ENCODE measurements at places on chromosomes 1 and 21.
A peak's percentile ranks its signal among the peaks of the same experiment; 100 is the strongest.

- DNase-seq: no peak
Observed at GRCh38 chr1:40407453-40407852, 33.9 kb downstream of the SMAP2 start.

GRCh38 chr1:3274972-3275371 lies 179.5 kb upstream of the ARHGEF16 start:
- DNase-seq: no peak

DNA sequence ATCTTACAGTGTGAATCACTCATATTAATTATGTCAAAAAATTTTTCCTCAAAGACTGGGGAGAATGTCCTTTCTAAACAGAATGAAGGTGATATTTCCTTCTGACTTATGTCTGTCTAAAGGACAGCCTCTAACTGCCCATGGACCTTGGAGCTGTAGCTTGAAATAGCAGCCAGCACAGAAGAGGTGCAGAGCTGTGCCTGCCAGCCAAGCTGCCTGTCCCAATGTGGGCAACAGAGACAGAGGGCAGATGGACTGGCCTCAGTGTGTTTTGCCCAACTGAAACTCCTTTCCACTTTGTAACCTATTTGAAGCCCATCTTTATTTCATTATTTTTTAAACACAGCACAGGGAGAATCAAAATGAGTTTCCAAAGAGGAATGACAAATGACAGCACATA lies 97.6 kb upstream of the DYNLT5 start:
- DNase-seq: no peak

GRCh38 chr21:39319251-39319756 lies 5.9 kb upstream of the BRWD1 start:
- no peak for DNase-seq

DNA sequence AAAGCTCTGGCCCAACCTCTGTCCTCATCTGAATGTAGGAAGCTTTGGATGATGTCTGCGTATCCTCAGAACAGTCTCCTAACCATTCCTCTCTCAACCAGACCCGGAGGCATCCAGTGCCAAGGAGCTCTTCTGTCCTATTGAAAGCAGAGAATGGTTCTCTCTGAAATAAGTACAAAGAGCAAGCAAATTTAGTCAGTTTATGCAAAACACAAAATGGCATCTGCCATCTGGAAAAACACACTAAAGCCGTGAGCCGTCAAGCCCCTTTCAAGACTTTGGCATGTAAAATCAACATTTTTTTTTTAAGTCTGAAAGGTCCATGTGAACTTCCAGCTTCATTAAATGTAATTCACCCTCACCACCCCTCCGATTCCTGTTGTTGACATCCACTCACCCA lies 21.7 kb upstream of the PROX1 start:
- no peak for DNase-seq

GRCh38 chr1:75808921-75809320 lies 12.2 kb downstream of the MSH4 start:
- no peak for DNase-seq

- no peak for DNase-seq
Observed at GRCh38 chr1:153803470-153804056, 28.4 kb downstream of the SLC27A3 start.

DNA sequence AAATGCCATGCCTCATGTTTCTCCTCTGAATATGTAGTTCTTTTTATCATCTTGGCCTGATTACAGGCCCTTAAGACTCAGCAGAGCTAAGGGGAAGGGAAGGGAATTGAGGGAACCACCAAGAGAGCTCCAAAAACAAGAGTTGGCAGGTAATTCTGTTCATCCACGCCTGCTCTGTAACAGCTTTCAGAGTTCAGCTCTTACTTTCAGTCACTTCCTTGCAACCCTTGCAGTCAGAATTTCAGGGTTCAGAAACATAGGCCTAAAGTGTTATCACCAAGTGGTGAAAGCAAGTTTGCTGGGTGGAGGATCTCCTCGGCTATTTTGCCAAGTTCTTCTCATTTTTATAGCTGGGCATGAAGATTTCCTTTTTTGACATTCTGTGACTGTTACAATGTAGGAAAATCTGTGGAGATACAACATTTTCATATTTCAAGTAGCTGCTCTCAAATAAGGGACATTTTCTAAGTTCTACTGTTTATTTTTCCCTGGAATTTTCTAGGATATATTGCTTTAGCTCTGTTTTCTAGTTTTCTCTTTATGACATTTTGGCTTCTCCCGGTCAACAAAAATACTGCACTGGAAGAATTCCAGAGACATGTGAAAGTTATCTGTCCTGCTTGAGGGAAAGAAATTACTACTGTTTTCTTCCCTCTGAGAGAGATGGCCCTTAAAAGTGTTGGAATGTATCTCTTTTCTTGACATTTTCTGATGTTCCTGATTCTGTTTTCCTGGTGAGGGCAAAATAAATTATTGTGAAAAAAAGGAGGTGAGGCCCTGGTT lies 251.8 kb upstream of the ST6GALNAC5 start:
- DNase-seq: no peak

- DNase-seq: no peak
Observed at GRCh38 chr1:56092684-56093570, 486.4 kb downstream of the PLPP3 start.

- DNase-seq: no peak
Observed at GRCh38 chr1:207059881-207060280, 6.8 kb downstream of the PFKFB2 start.

DNA sequence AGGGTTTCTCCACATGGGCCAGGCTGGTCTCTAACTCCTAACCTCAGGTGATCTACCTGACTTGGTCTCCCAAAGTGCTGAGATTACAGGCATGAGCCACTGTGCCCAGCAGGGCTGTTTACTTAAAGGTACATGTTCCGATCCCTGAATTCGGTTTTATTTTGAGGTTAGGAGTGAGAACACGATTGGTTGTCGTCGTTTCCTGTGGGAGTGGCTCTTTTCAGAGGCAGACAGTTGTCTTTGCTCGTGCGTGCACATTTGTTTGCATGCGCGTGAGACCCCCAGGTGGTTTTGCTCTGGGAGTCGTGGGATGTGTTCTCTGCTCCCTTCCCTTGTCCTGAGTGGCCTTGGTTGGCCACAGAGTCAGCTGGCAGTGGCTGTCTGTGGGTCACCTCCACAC lies 60.2 kb downstream of the SKI start:
- no peak for DNase-seq

- DNase-seq: peak; percentile 75
Observed at GRCh38 chr1:176656257-176656995, 193.5 kb downstream of the PAPPA2 start.

DNA sequence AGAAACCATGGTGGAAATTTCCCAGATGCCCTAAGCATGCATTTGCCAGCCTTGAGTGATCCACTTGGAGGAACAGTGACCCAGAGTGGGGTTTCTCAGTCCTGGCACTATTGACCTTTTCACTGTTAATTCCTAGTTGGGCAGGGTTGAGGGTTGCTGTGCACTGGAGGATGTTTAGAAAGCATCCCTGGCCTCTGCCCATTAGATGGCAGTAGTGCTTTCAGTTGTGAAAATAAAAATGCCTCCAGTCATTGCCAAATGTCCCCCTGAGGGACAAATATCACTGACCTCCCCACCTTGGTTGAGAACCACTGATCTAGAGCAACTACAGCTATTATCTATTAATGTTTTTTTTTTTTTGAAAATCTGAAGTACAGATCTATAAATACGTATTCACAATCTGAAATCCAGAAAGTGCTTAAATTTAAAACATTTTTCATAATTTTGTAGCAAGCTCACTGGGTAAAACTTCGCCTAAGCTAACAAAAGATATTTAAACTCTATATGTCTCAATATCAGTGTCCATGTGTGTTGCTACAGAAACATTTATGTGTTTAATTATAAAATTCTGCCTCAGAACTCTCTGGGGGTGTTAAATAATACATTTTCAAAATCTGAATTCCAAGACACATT lies 27.3 kb downstream of the F3 start:
- DNase-seq: peak; percentile 37

DNA sequence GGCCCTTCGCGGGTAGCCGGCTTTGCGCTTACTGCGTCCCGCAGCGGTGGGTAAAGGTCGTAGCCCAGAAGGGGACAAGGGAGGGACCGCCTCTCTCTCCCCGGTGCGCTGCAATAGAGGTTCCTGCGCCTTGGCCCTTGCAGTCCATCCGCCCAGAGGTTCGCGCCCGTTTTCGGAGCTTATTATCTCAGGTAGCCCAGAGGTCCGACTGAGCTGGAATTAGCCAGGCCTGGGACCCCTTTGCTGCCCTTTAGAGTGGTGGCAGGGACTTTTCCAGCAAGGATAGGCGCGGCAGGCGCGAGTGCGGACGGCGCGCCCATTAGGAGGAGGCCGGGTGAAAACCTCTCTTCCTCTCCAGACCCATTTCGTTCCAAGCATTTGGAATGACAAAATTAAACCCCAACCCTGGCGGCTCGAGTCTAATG lies 5.0 kb downstream of the LHX4 start:
- DNase-seq: no peak

DNA sequence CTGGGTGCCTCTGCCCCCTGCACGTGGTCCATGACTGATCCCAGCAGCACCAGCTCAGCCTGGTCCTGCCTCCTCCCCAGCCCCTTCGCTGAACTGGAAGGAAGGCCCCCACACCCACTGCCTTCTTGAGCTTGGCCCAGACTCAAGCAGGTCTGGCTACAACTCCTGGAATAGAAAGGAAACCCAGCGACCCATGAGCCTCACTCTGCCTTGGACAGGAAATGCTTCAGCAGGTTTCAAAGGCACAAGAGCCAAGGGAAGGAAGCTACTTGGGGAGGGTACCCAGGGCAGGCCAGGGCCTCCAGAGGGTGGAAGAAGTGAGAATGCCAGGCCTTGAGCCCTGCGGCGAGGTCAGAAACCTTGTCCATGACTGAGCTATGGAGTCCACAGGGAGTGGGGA lies 35.9 kb upstream of the RD3 start:
- DNase-seq: no peak

GRCh38 chr1:31760471-31761470 lies 3.4 kb downstream of the ADGRB2 start:
- DNase-seq: peak; percentile 60

DNA sequence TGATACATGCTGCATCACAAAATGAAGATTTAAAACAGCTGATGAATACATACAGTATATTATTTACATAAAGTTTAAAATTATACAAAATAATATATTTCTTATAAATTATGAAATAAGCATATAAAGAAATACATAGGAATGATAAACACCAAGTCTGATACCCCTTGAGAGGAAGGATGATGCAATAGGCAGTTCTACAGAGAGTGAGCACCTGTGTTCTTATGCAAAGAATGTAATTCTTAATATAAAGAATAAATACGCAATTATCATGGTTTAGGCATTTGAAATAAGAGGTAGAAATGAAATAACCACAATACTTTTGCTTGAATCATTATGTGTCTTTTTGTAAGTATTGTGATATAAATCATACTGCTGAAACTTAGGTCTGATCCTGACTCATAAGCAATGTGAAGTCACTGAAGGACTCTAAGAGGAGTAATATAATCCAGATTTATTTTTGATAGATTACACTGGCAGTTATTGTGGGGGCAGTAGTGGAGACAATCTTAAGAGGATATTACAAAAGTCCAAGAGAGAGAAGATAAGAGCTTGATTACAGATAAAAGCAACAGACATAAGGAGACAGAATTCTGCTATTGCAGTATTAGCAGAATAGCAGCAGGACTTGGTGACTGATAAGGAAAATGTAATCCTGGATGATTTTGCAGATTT lies 39.0 kb downstream of the TTLL7 start:
- no peak for DNase-seq

DNA sequence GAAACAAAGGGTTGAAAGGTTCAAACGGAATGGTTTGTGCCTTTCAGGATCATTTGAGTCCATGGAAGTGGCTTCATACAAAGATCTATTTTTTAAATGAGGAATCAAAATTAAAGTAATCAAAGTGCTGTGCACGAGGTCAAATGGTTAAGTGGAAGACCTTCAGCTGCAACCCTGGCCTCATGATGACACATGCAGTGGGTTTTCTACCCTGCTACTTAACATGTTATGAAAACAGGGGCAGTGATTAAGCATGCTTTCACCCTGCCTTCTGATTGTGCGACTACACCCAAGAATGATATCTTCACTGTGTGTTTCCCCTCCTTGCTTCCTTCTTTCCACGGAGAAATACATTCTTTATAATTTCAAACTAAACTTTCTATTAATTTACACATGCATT lies 604.2 kb downstream of the LRRIQ3 start:
- no peak for DNase-seq

GRCh38 chr1:30755746-30756145 lies 1.8 kb downstream of the LAPTM5 start:
- DNase-seq: no peak

- no peak for DNase-seq
Observed at GRCh38 chr1:226945106-226945857, 5.2 kb downstream of the COQ8A start.

GRCh38 chr1:6349254-6349943 lies 44.2 kb downstream of the ACOT7 start:
- DNase-seq: no peak

DNA sequence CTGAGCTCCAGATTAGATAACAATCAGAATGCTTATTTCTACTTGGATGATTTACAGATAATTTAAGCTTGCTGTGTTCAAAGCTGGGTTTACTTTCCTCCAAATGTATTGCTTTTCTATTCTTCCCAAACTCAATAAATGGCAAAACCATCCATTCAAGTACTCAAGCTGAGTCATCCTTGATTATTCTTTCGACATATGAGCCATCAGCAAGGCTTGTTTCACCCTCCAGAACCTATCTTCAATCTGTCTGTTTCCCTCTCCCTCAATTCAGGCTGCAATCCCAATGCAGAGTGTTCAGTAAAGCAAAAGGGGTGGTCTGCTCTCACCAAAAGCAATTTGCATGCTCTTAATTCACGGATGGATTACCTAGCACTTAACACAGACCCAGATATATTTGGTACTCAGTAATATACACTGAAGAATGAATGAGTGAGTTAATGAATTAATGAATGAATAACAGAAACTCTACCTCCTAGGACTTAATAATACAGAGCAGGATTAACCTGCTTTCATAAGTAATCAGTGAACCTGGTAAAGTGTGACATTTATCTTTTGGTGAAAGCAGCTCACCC lies 41.9 kb downstream of the DDR2 start:
- DNase-seq: no peak

GRCh38 chr1:1161683-1162079 lies 12.0 kb upstream of the TTLL10 start:
- DNase-seq: no peak

- no peak for DNase-seq
Observed at GRCh38 chr1:67556297-67556900, 126.2 kb upstream of the SERBP1 start.

DNA sequence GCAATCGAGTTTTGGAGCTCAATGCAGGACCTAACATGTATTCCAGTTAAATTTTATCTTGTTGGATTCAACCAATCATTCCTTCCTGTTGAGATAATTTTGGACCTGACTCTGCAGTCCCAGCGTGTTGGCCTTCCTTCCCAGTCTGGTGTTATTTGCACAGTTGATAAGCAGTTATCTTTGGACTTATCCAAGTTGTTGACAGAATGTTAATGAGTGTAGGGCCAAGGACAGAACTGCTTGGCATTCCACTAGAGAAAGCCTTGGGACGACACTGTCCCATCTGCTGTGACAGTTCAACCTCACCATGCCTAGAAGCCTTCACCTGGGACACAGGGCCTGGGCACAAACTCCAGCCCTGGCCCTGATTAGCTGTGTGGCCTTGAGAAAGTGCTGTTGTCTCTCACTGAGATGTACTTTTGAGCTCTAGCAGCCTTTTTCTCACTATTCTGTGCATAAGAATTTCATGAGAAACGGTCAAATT lies 104.1 kb upstream of the SLC25A33 start:
- no peak for DNase-seq

- no peak for DNase-seq
Observed at GRCh38 chr1:240342251-240342625, 250.6 kb downstream of the FMN2 start.
